ENCODE measurements at places on chromosomes 12 and 14. TPM values are rescaled to one million over a fixed set of nuclear protein-coding genes. Genes with fewer than 3 reads are reported as not detected.

Gene B3GNT4
- total RNA-seq: not detected

Gene TMEM30B
- 19.5 TPM for total RNA-seq

Gene PDE3A
- total RNA-seq: 3.0 TPM

Gene UNG
- total RNA-seq: 9.4 TPM

Gene FIGNL2
- not detected for total RNA-seq

- H3K4me1 ChIP-seq: no peaks in the 10 kb centered on the region
- H3K27ac ChIP-seq: no peak overlapping the region
- no peaks in the 10 kb centered on the region for H3K27me3 ChIP-seq
- no peak overlapping the region for H3K4me3 ChIP-seq
Observed at GRCh38 chr12:110721570-110721969, 21.1 kb downstream of the PPP1CC start.

- DNase-seq: no peak
- no peaks in the 10 kb centered on the region for H3K27me3 ChIP-seq
- H3K27ac ChIP-seq: no peak overlapping the region
Observed at GRCh38 chr12:97643924-97644323, 181.3 kb downstream of the RMST start.

DNA sequence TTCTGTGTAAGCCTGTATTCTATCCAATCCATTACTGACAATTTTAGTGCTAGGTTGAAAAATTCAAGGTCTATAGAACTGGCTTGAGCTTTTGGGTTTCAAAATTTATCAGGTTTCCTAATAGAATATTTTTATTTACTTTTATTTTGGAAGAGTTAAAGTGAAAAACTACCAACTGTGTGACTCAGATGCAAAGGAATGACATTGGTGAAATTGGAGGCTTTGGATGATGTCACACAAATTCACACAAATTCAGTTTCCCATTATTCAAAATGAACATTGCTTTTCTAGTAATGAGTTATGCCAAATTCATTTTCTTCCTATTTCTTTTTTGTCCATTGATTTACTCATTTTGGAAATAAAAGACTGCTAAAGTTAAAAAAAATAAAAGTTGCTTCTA lies 186.9 kb downstream of the ALX1 start:
- H3K36me3 ChIP-seq: no peaks in the 10 kb centered on the region
- H3K27me3 ChIP-seq: no peaks in the 10 kb centered on the region
- no peak for DNase-seq
- H3K4me3 ChIP-seq: no peak overlapping the region

- no peak overlapping the region for H3K27ac ChIP-seq
- H3K4me1 ChIP-seq: peaks cover 25% of the 10 kb centered on the region
- DNase-seq: no peak
- no peaks in the 10 kb centered on the region for H3K36me3 ChIP-seq
- H3K4me3 ChIP-seq: no peak overlapping the region
Observed at GRCh38 chr12:22406627-22407026, 72.1 kb upstream of the ST8SIA1 start.

- H3K4me1 ChIP-seq: no peaks in the 10 kb centered on the region
- H3K4me3 ChIP-seq: no peak overlapping the region
- DNase-seq: no peak
- no peak overlapping the region for H3K27ac ChIP-seq
- no peaks in the 10 kb centered on the region for H3K36me3 ChIP-seq
Observed at GRCh38 chr12:66589095-66589494, 89.8 kb downstream of the GRIP1 start.

DNA sequence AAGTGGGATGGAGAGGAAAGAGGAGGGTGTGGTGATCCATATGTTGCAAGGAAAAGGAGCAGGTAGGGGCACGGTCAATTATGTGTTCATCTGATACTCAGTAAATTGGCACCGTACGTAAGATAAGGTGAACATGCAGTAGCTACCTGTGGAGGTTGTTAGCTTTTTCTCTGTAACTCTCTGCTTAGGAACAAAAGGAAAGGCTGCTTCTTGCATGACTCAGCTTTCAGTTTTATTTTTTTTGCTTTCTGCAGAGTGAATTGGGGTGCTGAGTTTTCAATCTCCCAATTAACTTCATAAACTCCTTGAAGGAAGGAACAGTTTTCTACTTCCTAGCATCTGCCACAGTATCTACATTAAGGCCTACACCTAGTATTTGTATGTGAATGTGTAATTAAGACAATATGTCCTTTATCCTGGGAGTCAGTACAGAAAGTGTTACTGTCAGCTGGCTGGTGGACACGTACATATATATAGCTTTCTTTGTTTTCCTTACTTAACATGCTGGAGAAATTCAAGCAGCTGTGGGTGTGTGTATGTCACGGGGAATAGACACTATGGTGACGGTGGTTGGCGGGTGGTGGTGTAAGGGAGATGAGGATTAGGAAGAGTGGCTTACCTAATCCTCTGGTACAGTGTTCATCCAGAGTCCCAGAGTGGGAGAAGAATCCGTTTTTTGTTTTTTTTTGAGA lies 40.1 kb upstream of the WNK1 start:
- no peak overlapping the region for H3K4me3 ChIP-seq
- H3K36me3 ChIP-seq: no peaks in the 10 kb centered on the region
- no peak overlapping the region for H3K27ac ChIP-seq
- H3K27me3 ChIP-seq: no peaks in the 10 kb centered on the region

- H3K27ac ChIP-seq: no peak overlapping the region
- no peaks in the 10 kb centered on the region for H3K27me3 ChIP-seq
- peaks cover 65% of the 10 kb centered on the region for H3K36me3 ChIP-seq
- DNase-seq: no peak
- no peak overlapping the region for H3K4me3 ChIP-seq
- peaks cover 8% of the 10 kb centered on the region for H3K4me1 ChIP-seq
Observed at GRCh38 chr12:6573001-6573400, 4.9 kb upstream of the NOP2 start.

- no peak for DNase-seq
- H3K4me1 ChIP-seq: no peaks in the 10 kb centered on the region
- H3K27ac ChIP-seq: no peak overlapping the region
- peaks cover 12% of the 10 kb centered on the region for H3K36me3 ChIP-seq
- H3K27me3 ChIP-seq: no peaks in the 10 kb centered on the region
- H3K4me3 ChIP-seq: no peak overlapping the region
Observed at GRCh38 chr12:26555139-26555538, 277.9 kb downstream of the ITPR2 start.

DNA sequence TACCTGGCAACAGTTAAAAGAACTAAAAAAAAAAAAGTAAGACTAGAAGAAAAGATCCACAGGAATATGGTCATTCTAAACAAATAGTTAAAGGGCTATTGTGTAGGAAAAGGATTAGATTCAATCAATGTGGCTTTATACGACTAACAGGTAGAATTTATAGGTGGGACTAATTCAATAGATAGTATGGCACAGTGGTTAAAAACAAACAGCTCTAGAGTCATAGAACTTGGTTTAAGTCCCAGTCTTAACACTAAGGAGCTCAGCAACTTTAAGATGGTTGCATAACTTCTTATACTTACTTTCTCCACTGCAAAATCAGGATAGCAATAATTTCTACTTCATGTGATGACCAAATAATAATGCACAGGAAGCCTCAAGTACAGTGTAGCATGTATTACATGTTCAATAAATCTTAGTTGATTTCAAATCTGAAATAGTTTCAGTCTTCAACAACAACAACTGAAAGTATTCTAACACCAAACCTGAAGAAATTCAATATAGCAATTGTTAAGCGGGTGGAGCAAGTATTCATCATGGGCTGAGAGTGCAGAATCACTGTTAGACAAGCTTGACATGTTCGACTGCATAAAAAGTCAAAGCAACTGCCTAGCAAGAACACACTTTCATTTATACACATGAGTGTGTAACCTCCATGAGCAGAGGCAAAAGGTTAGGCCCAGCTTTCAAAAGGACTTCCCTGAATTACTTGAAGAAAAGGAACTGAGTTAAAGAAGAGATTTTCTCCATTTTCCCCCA lies 50.4 kb downstream of the ITPR2 start:
- H3K27ac ChIP-seq: no peak overlapping the region
- H3K27me3 ChIP-seq: no peaks in the 10 kb centered on the region
- no peak for DNase-seq

Measured in upper lobe of left lung (tissue), 6 donors.